ENCODE measurements at places on chromosomes 6 and 20.

- no peak for DNase-seq
Observed at GRCh38 chr6:3770023-3770720, 18.7 kb upstream of the PXDC1 start.

- DNase-seq = no peak
Observed at GRCh38 chr20:62792940-62793756, 3.1 kb upstream of the MRGBP start.

DNA sequence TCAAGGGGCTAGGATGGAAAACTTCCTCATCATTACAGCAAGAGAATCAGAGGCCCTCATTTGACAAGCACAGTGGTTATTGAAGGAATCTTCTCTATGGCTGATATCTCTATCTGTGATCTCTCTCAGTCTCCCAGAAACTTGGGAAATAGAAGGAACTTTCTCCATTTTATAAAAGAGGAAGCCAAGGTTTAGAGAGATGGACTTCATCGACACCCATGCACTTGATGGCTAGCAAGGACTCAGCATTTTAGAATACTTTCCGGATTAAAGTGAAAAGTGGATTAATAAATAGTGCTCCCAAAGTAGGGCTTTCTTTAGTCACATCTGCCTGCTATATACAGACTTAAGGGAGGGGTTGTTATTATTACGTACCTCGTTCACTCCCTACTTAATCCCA lies 34.2 kb upstream of the TGM3 start:
- no peak for DNase-seq

- DNase-seq = no peak
Observed at GRCh38 chr6:132209351-132209750, 191.9 kb downstream of the MOXD1 start.

GRCh38 chr6:6557886-6558285 lies 30.6 kb upstream of the LY86 start:
- no peak for DNase-seq

DNA sequence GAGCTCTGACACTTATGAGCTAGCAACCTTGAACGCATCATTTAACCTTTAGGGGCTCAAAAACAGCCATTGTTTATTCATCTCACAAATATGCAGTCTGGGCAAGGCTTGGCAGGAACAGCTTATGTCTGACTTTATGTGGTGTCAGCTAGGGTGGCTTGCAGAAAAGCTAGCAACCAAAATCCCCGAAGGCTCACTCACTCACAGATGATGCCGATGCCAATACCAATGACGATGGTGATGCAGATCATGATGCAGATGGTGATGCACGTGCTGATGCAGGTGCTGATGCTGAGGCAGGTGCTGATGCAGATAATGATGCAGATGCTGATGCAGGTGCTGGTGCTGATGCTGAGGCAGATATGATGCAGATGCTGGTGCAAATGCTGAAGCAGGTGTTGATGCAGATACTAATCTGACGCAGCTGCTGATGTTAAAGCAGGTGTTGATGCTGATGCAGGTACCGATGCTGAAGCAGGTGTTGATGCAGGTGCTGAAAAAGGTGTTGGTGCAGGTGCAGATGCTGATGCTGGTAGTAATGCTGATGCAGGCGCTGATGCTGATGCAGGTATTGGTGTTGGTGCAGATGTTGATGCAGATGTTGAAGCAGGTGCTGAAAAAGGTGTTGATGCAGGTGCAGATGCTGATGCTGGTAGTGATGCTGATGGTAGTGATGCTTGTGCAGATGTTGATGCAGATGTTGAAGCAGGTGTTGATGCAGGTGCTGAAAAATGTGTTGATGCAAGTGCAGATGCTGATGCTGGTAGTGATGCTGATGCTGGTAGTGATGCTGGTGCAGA lies 195.6 kb downstream of the NFATC2 start:
- no peak for DNase-seq

GRCh38 chr20:1660246-1660645 lies 2.7 kb upstream of the SIRPG start:
- no peak for DNase-seq

GRCh38 chr6:90095788-90096187 lies 200.9 kb downstream of the BACH2 start:
- no peak for DNase-seq

DNA sequence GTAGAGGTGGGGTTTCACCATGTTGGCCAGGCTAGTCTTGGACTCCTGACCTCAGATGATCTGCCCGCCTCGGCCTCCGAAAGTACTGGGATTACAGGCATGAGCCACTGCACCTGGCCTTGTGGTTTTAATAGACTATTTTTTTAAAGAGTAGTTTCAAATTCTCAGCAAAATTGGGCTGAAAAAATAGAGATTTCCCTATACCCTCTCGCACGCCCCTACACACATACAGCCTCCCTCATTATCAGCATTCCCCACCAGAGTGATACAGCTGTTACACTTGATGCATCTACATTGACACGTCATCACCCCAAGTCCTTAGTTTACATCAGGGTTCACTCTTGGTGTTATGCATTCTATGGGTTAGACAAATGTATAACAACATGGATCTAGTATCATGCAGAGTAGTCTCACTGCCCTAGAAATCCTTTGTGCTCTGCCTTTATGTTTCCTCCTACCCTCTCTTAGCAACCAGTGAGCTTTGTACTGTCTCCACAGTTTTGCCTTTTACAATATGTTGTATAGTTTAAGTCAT lies 103.6 kb downstream of the CDYL start:
- no peak for DNase-seq

DNA sequence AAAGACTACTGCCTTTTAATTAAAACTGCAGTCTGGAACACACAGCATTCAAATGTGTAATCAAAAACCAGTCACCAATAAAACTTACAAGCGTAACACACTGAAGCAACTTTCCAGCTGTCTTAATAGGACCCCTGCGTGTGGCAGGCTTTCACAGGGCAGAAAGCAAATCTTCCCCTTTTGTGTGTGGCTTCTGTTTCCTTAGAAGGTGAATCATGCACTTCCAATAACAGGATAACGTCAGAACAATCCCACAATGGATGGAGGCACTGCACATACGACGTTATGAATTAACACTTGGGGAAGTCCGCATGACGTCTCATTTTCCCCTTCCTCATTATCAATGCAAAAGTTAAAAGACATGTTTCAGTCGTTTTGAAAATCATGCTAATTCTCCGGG lies 44.8 kb downstream of the INSM1 start:
- no peak for DNase-seq

DNA sequence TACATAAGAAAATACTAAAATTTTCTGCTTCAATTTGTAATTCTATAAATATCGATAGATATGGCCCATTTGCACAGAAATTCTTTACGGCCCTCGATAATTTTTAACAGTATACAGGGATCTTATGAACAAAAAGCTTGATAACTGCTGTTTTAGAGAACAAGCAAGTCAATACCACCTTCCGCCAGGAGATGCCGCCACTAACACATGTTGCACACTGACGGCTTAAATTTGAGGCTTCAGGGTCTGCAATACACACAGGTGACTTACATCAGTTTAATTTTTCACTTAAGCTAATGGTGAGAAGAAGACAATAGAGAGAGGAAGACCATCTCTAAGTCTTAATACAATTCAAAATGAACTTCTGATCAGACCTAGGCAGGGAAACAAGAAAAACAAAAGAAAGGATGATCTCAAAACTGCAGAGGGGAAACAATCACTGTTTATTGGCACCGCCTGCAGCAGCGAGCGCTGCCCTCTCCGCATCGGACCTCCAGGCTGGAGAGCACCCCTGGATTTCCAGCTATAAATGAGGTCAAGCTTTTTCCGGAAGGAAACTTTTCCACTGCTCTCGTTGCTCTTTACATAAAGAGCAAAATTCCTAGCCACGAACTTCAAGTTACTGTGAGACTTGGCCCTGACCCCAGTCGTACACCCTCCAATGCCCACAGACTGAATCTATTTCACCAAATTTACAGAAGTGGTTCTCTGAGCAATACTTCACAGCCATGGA lies 53.9 kb downstream of the OTOR start:
- peak; percentile 15 for DNase-seq

DNA sequence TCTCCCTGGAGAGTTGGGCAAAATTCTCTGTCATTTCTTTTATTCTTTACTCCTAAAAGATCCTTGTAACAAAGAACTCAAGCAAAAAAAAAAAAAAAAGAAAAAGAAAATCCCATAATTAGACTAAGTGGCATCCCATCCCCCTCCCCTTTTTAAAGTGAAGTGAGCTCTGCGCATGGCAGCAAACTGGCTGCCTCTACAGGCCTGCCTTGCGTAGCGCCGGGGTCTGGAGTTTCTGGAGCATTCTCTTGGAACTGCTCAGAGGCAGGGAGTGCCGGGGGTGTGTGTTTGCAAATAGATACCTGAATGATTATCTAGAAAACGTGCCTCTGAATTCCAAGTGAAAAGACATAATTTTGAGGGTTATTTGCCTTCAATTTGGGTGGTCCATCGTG lies 48.1 kb downstream of the FOXC1 start:
- no peak for DNase-seq

DNA sequence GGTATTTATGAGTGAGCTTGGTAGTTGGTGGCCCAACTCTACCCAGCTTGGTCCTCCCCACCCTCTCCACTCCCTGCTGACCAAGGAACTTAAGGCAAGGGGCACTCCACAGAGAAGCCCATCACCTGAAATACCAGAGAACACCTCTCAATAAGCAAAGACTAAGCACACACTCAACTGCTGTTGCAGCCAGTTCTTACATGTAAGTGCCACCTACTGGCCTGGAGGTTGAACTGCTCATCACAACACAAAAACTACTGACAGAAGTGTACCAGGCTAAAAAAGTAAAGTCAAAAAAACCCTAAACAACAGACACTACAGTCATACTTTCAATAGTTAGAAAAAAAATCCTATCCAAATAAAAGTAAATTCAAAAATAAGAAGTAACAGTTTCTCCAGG lies 146.2 kb downstream of the FAM83B start:
- DNase-seq = no peak

DNA sequence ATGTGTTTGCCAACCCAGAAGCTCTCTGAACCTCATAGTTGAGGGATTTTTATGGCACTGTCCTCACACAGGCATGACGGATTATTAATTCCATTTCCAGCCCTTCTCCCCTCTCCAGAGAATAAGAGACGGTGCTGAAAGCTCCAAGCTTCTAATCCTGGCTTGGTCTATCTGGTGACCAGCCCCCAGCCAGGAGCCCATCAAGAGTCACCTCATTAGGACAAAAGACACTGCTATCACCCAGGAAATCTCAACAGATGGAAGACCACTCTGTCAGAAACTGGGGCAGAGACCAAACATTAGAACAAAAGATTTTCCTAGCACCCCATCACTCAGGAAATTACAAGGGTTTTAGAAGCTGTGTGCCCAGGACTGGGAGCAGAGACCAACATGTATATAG lies 48.2 kb downstream of the STMND1 start:
- no peak for DNase-seq

GRCh38 chr6:3301506-3301905 lies 42.8 kb downstream of the PSMG4 start:
- no peak for DNase-seq

DNA sequence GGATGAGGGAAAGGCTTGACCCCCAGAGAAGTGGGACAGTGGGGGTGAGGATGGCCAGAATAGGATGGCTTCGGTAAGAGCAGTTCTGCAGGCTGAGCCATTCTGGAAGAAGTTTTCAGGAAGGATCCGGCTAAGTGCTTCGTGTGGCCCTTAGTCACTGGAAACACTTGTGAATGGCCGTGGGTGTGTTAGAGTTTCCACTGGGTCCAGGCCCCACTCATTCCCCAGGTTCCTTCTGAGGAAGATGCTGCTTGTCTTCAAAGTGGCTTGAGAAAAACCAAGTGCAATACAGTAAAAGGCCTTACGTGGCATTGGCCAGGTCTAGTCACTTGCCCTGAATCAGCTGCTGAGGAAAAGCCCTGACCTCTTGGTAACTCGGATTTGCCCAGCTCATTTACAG lies 27.9 kb downstream of the MANBAL start:
- no peak for DNase-seq

DNA sequence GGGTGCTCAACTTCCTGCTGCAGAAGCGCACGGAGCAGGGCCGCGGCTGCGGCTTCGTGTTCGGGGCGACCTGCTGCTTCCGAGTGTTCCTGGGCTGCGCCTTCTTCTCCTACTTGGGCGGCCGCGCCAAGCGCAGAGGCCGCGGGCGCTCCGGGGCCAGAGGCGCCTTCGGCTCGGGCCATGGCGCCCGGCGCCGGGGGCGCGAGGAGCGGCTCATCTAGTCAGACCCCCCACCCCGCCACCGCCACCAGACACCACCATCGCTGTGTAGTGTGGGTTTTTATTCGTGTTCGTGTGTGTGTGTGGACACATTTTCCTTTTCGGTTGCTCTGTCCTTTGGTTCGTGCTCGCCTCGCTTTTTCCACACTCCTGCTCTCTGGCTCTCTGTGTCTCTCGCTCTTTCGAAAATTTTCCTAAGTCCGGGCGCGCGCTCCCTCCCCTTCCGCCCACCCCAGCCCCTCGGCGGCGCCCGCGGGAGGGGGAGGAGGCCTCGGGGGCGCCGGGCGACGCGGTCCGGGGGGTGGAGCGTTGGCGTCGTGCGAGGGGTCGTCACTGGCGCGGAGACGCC lies 38.1 kb downstream of the GNAS start:
- peak; percentile 77 for DNase-seq

DNA sequence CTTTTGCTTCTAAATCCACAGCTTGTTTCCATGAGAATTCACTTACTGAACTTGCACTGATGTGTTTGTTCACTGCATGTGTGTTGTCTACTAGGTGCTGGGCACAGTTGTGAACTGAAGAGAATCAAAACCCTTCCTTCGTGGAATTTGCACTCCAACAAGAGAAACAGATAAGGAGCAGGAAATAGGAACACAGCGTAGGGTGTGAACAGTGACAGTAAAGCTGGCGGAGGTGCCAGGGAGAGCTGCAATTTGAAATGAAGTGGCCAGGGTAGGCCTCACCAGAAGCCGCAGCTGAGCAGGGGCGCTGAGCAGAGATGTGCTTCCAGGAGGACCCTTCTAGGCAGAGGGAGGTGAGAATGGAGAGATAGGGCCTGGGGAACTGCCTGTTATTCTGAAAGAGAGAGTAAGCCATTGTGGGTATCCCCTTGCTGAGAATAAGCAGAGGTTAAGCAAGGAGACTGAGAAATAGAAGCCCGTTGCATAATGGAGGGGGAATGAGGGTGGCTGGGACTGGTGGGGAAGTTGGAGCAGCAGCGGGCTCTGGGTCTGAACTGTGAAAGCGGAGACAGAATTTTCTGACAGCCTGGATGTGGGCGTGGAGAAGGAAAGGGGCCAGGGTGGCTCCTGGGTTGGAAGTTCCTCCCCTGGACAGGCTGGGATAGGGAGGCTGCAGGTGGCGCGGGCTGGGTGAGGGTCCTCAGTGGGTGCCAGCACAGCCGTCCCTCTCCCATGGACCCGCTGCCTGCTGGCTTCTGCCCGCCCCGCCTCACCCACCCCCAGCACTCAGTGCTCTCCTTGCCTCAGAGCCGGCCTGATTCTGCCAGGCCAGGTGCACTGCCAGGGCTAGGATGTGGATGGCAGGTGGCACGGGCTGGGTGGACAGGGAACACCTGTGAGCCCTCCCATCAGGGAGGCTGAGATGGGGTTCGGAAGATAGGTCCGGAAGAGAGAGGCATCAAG lies 114.7 kb upstream of the AFDN start:
- DNase-seq = no peak

Data from stimulated activated CD4-positive, alpha-beta T cell treated with anti-CD3 and anti-CD28 coated beads, Interleukin-4, amount 100 ng/mL, for 4 hours (primary cell).